IMR-90 (cell line): ENCODE measurements at places on chromosomes 12 and 14.

DNA sequence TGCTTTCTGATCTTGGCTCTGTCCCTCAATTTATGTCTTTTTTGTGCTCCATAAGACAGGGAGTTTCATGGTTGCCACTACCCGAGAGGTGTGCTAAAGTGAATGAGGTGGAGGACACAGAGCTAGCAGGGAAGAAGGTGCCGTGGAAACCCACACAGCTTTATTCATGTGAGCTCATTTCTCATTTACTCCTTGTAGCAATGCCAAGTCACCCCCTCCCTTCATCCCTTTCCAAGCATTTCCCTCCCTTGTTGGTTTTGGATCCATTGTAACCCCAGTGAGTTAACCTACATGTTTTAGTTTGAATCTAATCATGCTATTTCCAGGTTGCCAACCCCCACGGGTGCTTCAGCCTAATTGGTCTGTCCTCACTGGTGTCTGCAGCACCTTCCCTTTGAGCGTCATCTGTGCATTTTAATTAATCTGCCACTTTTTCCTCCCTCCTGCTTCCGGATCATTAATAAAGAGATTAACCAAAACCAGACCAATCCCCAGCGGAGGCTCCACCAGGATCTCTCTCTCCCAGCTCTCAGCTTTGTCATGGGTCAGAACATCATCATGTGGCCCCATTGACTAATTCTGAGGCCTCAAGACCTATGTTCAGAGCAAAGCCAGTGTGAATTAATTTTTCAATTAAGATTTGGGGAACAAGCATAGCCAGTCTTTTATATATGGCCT lies 56.2 kb downstream of the NTF3 start:
- peak; percentile 68 for DNase-seq

DNA sequence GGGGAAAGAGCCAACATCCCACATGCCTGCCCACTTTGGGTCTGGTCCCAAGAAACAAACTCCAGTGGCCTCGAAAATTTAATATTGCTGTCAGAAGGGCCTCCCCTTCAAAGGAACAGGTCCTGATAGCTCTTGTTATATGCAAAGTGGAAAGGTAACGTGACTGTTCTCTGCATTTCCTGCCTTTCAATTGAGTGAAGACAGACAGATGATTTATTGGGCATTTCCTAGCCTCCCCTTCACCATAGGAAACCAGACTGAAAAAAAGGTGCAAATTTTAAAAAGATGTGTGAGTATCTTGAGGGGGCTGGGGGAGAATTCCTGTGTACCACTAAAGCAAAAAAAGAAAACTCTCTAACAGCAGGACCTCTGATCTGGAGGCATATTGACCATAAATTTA lies 235.2 kb downstream of the ZFP36L1 start:
- DNase-seq: no peak

- DNase-seq: no peak
Measured at GRCh38 chr14:106268013-106268727, 741.8 kb downstream of the TMEM121 start.

GRCh38 chr14:86462193-86462753 lies 932.3 kb downstream of the FLRT2 start:
- DNase-seq: peak; percentile 30

- no peak for DNase-seq
Measured at GRCh38 chr14:73049428-73049827, 8.9 kb upstream of the RBM25 start.

- no peak for DNase-seq
Measured at GRCh38 chr14:64218344-64219240, 75.6 kb downstream of the ESR2 start.

DNA sequence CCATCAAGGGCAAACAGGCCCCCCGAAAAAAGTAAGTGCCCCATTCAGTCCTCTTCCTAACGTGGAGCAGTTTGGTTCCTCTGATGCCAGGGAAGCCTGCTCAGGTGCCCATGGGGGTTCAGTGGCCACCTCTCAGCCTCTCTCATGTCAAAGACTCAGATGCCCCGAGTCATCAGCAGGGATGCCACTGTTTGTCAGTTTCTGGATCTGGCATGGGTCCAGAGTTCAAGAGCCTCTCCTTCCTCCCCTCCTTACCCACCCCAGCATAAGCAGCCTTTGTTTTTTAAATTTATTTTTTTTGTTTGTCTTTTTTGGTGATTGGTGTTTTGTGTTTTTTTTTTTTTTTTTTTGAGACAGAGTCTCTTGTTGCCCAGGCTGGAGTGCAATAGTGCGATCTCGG lies 11.3 kb downstream of the KMT5A start:
- no peak for DNase-seq

DNA sequence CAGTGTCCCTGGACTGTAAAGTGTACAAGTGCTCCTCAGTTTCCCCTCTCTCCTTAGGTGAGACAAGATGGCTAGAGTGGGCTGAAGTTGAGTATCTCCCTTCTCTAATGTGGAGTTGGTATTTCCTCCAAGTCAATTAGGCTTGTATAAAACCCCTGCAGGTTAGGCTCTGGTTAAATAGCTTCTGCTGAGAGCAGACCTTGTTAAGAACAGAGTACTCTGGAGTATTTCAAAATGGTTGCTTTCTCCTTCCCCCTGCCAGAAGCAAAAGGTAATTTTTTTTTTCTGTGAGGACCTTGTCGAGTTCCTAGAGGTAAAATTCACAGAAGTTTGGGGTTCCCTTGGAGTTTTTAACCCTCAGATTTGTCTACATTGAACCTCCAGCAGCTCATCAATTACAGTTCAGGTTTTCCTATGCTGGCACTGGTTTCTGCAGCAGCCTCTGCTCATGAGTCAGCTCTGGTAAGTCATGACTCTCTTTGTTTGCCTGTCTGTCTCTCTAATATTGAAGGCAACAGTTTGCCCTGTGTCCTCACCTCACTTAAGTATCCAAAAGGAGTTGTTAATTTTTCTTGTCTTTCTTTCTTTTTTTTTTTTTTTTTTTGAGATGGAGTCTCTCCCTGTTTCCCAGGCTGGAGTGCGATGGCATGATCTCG lies 27.8 kb upstream of the GLIPR1 start:
- DNase-seq: peak; percentile 64

DNA sequence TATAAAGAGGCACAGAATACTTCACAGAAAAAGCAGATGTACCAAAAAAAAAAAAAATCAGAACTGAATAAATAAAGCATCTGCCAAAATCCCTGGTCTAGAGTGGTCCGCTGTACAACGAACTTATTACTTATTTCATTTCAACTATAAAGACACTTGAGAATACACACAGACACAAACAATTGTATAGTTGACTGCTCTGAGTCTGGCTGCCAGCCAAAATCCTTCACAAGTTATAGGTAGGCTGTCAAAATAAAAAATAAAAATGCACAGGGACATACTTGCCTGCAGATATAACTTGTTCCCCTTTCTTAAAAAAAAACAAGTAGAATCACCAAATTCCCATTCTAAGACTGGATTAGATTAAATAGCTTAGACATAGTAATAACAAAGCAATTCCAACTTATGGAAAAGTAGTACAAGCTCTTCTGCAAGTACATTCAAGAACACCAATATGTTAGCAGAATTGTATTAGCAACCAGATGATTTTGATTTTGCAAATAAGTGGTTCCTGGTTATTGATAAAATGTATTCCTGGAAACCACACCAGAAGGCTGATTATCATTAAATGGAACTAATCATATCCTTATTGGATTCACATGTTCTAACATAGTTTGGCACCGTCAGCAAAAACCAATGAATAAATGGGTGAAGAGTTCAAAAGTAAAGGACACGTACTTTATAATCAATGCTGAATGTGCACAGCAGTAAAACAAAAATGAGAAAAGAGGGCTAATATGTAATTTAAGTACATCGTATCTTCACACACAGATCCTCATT lies 248.5 kb downstream of the NELL2 start:
- DNase-seq: no peak

DNA sequence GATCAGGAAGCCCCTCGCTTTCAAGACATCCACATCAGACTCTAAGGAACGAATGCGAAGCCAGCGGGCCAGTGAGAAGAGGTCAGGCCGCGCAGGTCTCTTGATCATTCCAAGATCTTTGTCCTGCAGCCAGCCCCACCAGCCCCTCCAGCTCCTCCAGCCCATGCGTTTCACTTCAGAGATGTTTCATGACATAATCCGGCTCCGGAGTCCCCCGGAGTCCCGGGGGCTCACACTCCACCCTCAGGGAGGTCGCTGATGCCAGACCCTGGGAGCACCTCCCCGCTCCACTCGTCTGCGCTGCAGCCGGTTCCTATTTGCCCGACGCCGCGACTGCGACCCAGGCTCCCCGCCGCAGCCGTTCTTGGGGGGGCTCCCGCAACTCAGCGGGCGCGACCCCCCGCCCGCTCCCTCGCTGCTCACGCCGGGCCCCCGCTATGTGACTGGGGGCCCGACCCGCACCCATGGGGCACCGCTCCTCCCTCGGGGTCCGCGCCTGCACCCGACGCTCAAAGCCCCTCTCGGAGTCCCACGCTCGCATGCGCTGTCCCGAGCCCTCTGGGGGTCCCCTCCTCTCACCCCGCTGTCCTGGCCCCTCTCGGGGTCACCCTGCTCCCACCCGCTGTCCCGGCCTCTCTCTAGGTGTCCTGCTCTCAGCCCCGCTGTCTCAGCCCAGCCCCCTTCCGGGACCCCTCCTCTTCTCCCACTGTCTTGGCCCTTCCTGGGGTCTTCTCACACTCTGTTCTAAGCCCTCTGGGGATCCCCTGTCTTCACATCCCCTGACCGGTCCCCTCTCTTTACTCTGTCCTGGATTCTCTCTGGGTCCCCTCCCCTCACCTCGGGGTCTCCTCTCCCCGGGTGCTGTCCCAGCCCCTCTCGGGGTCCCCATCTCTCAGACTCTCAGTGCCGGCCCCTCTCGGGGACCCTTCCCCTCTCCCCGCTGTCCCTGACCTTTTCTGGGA lies 1.1 kb downstream of the TAOK3 start:
- no peak for DNase-seq

DNA sequence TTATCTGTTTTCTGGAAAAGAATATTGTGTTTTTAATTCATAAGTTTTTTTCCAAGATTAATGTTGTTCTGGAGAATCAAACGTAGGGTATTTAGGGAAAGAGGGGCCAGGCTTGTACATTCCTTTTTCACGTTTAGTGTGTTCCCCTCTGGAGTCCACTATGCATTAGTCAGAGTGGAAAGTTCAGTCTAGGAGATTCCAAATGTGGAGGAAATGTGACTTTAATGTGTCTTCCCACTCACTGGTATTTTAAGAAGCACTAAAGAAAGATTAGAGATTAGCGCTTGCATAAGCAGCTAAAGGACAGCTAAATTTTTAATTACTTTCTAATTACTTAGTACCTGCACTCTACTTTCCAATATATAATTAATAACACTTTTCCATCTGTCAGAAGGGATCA lies 4.4 kb upstream of the PDE6H start:
- no peak for DNase-seq

GRCh38 chr14:58770491-58770982 lies 132.8 kb downstream of the DACT1 start:
- no peak for DNase-seq

- DNase-seq: peak; percentile 5
Measured at GRCh38 chr14:59768855-59769375, 101.7 kb downstream of the RTN1 start.

GRCh38 chr12:716506-716905 lies 35.9 kb upstream of the WNK1 start:
- DNase-seq: no peak

DNA sequence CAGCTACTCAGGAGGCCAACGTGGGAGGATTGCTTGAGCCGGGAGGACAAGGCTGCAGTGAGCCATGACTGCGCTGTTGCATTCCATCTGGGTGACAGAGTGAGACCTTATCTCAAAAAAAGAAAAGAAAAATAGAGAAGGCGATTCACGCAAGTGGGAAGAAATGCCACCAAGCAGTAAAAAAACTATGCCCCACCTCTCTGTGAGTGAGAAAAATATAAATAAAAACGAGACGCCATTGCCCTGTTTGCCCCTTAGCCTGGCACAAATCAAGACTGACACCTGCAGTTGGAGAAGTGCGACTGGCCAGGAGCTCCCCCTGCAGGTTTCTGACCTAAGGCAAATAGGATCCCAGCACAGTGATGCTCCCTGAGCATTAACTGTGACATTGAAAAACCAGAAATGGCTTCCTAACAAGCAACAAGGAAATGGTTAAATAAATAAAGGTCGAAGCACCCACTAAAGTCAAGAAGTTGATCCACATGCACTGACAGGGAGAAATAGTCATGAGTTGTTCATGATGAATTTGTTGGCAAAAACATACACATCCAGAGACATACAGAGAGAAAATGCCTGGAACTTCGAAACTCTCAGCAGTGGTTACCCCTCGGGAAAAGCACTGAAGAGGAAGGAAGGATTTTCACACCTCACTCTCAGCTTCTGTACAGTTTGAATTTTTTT lies 21.1 kb downstream of the GSC start:
- no peak for DNase-seq

DNA sequence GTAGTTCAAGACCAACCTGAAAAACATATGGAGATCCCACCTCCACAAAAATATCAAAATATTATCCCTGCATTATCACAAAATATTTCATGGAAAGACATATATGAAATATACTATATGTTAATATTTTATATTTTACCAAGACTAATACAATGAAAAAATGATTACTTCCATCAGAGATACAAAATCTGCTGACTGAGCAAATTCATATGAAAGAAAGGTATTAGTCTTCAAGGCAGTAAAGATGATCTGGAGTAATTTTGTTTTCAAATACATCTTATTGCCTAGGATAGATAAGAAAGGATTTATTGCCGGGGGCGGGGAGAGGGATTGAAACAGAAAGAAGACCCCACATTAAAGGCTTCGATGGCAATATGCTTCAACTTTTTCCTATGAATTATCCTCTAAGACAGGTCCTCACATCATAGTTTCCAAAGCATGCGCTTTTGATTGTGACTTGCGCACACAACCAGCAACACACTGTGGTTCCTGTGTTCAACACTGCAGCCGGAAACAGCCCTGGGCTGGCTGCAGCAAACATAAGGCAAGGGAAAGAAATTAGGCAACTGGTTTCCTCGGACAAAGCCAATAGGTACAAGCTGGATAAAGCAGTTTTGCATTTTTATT lies 83.2 kb downstream of the SPPL3 start:
- DNase-seq: no peak

GRCh38 chr14:45610318-45610717 lies 357.3 kb upstream of the MIS18BP1 start:
- DNase-seq: no peak

DNA sequence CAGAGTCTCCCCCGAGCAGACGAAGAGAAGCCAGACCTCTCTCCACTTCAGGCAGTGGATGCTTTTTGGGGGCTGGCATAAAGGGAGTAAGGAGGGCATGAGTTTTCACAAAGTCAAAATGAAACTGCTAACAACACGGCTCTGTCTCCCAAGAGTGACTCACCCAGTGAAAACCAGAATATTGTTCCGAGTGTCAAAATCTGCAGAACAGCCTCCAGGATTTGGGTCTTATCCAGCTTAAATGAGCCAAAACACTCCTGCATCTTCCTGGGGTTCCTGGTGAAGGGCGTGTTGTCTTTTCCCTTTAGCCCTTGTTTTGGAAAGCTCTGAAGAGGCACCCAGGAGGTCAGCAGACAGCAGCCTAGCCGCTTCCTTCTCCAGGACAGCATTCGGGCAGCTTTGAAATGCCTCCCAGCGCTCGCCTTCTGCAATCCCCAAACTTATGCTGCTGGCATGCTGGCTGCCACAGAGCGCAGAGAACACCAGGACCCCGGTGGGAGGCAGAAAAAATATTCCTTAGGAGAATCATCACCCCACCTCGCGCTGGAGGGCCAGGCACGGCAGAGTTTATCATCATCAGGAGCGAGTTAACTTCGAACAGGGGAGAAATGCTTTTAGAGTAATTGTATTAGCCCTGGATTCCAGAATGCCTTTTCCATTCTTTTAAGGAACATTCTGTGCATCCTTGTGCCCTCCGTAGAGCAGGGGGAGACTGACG lies 117.7 kb upstream of the NCOR2 start:
- peak; percentile 69 for DNase-seq

GRCh38 chr14:67370830-67371229 lies 10.7 kb downstream of the EIF2S1 start:
- peak; percentile 26 for DNase-seq

- peak; percentile 81 for DNase-seq
Measured at GRCh38 chr12:116053479-116054200, 223.9 kb downstream of the MED13L start.
